ENCODE measurements at places on chromosomes 1 and 21.

DNA sequence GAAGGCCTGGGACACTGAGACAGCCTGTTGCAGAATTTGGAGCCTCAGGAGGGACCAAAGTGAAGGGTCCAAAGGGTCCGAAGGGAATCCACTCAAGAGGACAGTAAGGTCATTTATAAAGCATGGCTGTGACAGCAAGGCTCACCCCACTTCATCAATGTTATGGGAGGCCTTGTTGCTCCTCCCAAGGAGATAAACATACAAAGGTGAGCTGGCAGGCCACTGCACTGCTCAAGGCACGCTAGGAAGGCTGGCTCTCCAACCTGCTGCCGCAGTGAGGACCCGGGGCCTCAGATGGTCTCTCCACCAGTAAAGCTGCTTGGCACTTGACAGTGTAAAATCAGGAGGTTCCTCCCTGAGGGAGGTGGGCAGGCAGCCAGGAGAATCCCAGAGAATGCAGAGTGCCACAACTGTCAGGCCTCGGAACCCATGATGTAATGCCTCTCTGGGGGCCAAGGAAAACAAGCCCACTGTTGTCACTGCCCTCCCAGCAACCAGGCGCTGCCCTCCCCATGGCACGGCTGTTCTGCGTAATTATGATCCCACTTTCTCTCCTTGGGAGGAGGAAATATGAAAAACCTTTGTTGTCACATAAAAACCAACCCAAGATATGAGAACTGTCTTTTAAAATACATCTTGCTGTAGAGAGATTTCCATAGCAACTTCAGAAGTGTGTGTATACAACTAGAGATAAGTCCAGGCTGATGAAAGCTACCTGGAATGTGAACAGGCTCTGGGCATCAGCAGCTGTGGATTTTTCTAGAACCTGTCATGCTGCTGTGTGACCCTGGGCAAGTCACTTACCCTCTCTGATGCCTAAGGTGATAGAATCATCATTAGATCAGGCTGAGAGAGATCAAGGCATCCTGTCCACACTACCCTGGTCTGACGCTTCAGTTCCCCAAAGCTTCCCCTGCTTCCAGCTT is 102.5 kb downstream of the KCNN3 start:
- no peak for DNase-seq

- no peak for DNase-seq
Measured at GRCh38 chr1:79575424-79575823, 568.9 kb upstream of the ADGRL4 start.

DNA sequence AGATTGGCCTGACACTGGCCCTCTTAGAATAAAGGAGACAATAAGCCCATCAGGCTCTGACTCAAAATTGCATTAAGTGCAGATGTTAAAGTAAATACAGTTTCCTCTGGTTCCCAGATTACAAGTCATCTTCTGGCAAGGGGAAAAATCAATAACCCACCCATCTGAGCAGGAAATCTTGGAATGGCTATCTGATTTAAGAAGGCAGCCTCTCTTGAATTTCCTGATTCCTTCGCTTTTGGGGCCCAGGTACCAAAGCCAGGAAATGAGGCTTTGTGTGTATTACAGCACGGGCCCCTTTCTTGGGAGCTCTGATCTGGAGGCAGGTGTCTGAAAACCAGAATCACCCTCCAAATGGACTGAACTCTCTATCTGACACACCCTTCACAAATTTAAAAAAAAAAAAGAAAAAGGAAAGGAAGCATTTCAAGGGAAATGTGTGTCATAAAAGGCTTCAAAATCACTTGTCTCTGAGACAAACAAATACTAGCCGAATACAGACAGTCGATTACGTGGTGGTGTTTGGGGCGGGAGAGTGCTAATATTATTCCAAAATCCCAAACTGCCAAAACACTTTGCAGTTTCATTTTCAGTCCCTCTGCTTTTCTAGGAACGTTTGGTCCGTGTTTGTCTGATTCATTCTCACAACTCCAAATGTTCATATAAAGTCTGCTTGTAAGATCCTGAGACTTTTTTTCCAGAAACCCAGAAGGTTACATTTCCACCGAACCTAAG is 240.9 kb upstream of the CAMK1G start:
- DNase-seq = no peak

- DNase-seq = no peak
Measured at GRCh38 chr1:31891280-31891679, 46.9 kb downstream of the PTP4A2 start.

- DNase-seq = no peak
Measured at GRCh38 chr21:33212159-33212851, 17.4 kb upstream of the IFNAR2 start.

GRCh38 chr1:203287109-203287893 is 18.0 kb upstream of the BTG2 start:
- DNase-seq = no peak

DNA sequence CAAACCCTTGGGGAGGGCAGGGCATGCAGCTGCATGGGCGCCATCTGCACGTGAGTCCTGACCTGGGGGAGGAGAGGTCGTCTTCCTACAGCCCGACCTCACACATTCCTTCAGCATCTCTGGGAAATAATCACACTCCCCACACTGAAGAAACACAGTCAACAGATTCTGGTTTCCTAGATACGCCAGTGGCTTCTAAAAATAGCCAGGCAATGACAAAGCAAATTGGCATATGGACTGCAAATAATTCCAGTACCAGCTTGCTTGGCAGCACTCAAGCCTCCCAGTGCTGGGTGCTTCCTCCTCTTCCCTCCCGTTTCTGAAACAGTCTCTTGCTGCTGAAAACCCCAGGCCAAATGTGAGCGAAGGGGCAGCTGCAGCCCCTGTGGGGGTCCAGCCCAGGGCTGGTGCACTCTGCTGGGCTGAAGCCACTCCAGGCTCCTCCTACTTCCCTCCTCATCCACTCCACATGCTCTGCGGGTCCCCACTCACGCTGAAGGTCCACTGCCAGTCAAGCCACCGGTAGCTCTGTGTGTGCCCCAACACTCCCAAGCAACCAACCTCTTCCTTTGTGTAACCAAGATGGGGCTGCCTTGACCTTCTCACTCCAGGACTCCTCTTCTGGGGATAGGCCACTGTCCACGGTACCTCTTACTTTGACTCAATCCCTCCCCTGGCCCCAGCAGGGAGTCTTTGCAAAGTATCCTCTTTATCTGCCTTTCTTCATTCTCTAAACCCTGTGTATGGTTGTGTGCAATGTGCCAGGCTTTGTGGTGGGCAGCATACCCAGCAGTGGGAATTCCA is 69.0 kb downstream of the KCND3 start:
- no peak for DNase-seq

DNA sequence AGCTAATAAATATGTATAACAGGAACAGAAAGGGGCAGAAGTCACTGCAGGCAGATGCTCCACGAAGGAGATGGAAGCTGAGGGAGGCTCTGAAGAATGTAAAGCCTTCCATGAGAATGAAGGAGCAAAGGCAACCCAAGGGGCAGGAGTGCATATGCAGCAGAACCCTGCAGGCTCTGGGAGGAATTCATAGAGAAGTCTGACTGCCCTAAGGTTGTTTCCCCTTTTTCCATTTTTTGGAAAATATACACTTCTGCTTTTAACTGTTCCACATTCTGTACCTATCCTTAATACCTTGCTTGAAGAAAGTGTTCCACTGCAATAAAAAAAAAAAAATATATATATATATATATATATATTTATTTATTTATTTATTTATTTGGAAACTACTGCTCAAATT is 69.6 kb downstream of the CD34 start:
- peak; percentile 29 for DNase-seq

DNA sequence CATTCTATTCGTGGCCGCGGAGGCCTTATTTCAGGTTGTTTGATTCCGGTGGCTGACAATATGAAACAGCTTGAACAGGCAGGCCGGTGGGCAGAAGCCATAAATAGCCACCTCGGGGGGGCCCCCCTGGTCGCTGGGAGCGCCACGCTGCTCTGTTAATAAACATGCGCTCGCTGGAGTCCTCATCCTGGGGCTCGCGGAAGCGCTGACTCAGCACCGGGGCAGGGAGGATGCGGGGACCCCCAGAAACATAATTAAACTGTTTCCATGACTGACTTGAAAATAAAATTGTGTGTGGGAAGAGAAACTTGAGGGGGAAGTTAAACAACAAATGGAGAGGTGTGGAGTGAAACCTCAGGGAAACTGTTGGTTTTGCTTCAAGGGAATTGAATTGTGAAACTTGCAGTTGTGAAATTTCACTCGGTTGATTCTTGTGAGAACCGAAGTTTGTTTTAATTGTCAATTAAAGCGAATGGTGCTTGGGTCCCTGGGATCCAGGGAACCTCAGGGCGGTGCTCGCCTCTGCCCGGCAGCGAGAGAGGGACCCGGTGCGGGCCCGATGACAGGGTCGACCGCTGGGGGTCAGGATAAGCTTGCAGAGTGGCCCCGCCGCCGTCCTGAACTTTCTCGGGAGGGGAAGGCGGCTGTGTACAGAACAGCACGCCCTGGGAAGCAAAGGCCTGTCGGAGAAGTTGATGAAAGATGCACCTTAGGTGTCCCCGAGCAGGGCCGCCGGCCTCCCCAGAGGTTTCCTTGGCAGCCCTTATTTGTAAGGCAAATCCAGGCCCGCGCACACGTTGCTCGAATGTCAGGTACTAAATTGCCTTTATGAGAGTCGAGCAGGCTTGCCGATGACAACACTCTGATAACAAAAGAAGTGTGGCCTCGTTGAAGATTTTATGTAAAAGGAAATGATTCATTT is 176.9 kb upstream of the LMO4 start:
- peak; percentile 90 for DNase-seq
